ENCODE measurements at places on chromosomes 7 and 10.

DNA sequence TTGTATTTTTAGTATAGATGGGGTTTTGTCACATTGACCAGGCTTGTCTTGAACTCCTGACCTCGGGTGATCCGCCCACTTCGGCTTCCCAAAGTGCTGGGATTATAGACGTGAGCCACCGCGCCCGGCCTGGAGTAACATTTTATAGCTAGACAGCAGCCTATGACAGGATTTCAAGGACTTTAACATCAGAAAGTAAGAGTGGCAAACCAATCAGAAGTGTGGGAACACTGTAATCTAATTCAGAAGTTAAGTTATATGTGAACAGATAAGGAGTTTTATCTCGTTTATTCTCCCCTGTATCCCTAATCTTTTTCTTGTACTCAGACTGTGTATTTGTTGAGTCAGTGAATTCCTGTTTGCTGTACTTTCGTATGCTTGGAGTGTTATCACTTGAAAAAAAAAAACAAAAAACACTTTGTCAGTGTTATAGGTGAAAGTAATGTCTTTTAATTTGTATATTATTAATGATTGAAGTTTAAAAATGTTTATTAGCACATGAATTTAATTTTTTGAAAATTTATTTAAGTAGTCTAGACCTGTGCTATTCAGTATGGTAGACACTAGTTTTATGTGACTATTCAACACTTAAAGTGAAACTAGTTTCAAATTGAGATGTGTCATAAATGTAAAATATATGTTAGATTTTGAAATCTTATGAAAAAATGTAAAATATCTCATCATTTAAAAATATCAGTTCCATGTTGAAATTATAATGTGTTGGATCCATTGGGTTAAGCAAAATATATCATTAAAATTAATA, 38.6 kb downstream of the RSBN1L start:
- DNase-seq = no peak

DNA sequence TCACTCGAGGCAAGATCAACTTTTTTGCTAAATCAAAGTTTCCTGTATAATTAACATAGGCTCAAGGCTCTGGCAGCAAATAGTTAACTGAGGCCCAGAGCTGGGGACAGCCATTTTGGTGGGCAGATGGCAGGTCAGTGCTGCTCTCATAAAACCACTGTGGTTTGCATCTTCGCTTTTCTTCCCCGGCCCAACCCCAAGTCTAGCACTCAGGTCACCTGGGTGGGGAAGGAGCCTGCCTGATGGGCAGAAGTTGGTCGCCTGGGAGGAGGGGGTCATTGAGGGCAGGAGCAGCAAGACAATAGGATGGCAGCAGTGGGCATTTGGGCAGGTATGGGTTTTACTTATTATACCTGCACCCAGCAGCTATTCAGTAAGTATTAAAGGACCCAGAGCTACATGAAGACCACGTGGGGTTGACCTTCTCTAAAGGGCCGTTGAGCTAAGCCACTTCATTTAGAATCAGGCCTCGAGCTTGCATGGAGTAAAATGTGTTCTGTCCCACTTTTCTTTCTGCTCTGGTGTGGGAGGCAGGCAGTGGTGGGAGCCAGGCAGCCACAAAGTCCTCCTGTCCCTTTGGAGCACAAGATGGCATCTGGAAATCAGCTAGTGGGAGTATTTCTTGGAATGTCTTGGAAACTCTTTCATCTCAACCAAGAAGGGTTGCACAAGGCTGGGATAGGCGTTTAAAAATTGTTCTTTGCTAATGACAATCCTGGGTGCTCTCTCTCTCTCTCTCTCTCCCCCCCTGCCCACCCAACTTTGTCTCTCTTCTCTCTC, 133.4 kb downstream of the SPAG6 start:
- DNase-seq = no peak

DNA sequence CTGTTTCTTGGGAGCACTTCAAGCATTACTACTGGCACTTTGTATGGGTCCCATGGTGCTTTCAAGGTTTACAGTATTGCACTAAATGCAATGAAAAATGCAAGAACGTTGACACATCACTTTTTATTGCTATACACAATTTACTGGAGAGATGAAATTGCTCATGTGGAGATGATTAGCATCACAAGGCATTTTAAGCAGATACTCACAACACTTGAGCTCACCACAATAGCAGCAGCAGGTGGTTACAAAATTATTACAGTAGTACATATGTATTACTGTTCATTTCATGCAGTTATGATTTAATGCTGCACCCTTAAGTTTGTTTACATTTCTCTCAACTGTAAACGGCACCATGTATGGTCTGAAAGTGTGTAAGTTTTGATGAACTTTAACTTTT, 537.7 kb downstream of the GRM8 start:
- no peak for DNase-seq

- no peak for DNase-seq
These were observed 194.9 kb downstream of the SUGCT start for GRCh38 chr7:40329601-40330153.

Measured in stimulated activated CD8-positive, alpha-beta memory T cell treated with anti-CD3 and anti-CD28 coated beads, Interleukin-4, amount 100 ng/mL, for 48 hours (primary cell).